RPMI8226 (cell line): ENCODE measurements at places on chromosomes 7 and 10.

DNA sequence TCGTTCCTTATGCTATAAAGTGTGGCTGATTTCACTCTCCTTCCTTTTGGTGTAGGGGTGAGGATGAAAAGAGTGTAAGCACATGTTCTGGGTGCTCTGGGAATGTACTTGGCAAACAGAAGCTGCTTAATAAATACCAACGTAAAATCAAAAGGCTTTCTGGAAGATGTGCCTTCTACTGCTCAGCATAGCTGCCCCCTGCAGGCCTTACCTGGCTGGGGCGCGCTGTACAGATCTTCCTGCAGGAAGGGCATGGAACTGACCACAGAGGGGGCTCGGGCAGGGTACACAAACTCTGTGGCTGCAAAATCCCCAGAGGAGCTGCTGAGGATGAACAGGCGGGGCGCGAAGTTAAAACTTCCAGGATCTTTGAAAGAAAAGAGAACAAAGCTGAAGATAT lies 169.4 kb downstream of the SVIL start:
- DNase-seq: no peak

DNA sequence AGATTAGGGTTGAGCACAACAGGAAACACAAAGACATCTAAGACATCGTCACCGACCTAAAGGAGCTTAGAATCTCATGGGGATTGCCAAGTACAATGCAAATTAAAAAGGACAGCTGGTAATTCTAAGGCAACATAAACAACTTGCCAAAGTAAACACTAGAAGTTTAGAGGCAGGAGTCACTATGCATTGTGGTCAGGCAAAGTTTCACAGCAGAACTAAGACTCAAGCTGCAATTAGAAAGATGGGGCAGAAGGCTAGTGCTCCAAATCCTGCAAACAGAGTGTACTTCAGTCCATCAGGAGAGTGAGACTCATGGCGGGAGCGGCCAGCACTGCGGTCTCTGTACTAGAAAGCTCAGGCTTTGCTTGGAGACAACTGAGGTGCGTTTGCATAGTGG lies 52.7 kb downstream of the HIPK2 start:
- no peak for DNase-seq

DNA sequence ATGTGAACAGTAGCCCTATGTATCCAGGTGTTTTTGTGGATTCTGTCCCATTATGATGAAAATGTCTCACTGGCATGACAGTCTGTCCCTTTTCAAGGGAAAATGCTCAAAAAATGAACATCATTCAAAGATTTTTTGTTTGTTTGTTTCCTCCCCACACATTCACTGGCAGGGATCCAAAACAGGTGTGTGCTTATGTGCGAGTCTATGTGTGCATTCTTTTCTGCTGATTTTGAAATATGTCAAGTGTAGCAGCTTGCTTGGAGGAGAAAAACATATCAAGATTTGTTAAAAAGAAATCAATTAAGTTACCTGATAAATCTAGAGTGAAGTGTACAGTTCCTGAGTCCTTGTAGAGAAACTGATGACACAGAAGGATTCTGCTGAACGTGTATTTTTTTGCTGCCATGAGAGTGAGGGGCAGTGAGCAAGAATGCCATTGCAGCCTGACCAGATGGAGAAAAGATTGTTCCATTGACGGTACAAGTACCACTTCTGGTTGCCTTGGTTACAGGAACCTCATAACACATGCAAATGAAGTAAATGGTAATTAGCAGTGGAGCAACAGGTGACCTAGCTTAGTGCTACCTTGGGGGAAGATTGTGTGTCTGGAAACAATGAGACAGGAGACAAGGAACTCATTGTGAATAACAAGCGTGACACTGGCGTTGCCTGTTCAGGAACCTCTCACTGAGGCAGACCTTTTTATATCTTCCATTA lies 277.4 kb upstream of the PHYHIPL start:
- no peak for DNase-seq

- DNase-seq: no peak
Measured at GRCh38 chr10:48806342-48806741, 121.7 kb downstream of the WDFY4 start.

DNA sequence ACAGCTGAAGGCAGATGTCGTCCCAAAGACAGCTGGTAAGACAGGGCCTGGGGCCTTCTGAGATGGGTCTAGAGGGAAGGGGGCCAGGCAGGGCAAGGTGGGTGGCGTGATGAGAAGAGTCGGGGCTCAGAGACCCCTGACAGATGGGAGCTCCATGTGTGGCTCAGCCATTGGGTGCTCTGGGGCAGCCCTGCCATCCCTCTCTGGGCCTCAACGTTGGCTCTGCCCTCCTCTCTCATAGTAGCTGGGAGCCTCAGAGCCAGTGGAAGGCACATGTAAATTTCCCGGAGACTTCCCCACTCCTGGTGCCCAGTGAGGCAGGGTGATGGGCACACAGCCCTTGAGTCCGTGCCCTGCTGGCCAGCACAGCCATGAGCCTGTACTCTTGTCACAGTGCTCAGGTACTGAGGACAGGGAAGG lies 1.8 kb downstream of the PPIF start:
- DNase-seq: no peak
